ENCODE measurements at places on chromosomes 3 and 15.

DNA sequence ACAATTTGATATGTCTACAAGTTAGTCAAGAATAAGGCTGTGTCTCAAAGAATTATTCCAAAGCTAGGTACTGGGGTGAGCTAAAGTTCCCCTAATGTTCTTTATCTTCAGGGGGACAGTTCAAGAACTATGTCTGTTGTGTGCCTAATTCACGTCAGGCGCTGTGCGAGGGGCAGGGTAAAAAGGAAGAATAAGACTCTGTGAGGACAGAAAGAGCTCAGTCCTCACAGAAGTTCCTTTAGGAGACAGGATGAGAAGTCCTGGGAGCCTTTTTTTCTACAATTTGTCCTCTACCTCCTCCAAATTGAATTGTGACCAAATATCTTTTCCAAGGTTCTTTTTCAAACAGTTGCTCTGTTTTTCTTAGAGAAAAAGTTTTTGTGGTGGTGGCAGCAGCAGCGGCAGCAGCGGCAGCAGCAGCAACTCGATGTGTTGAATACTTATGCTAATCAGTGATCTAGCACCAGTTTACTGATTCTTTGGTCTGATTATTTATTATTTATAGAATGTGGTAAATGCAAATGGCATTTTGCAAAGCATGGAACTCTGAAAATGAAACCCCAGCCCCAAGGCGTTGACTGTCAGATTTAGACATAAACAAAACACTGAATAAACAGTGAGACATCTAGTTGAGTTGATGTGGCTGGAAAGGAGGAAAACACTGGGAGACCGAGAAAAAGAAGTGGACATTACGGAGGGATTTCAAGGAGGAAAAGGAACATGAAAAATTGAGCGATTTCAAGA lies 88.6 kb downstream of the GTPBP8 start:
- DNase-seq: no peak

DNA sequence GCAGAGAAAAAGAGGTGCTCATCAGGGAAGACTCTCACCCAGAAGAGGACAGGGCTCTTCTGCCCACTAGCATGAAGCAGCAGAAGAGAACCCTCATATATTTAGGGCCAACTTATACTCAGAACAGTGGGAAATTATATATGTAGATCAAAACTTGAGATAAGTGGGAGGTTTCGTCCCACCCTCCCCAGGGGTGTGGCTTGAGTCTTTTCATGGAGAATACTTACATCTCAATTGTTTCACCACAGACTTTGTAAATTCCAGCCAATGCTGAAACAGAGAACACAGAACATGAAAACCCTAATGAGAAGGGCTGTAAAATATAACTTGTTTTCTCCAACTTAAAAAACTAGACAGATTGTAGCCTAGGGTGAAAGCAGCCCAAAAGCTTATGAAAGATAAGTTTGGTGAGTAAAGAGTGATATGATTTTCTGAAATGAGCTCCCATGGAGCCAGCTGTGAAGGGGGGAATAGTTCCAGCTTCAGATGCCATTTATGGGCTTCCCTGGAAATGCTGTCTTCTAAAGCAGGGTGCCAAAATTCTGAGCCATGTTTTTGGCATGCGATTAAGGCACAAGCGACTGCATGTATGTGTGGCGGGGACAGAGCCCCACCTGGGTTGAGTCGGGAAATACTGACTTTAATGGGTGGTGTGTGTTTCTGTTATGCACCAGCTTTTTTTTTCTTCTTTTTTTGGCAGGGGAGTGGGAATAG lies 92.9 kb downstream of the WDR76 start:
- DNase-seq: no peak

DNA sequence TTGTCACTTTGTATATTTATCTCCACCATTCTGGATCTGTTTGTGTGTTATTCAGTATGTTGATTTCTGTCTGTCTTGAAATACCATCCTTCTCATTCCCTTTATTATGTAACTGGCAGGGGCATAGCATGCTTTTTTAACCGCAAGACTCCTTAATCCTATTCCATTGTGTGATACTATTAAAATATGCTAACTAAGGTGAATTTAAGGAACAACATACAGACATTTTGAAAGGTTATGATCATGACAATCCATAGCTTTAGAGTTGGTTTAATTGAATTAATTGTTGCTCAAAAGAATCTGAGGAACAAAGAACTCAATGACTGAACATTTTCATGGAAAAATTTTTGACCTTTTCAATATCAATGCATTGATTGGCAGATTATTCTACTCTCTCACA lies 677.3 kb upstream of the ROBO1 start:
- DNase-seq: no peak

DNA sequence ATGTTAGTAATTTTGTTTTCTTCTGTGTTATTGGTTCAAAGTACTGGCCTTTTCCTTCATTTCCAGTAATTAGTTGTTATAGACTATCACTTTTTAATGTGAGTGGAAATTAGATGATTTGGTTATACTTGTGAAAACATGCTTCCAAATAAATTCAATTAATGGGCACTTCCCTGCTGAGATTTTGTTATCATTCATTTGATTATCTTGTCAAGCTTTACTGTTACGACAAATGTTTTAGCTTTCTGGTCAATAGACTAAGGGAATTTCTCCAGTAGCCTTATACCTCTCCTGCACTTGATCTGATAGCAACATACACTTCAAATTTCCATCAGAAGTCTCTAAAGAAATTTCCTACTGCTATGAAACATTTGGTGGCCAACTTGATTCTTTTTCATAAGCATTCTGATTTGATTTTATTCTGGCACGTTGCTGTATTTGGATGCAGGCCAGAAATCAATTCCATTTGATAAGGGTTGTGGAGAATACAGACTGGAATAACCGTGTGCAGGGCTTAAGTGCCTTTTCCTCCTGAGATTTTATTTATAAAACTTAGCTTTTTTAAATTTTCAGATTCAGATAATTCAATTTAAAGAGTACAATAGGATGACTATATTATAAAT lies 573.8 kb upstream of the NAALADL2 start:
- no peak for DNase-seq

DNA sequence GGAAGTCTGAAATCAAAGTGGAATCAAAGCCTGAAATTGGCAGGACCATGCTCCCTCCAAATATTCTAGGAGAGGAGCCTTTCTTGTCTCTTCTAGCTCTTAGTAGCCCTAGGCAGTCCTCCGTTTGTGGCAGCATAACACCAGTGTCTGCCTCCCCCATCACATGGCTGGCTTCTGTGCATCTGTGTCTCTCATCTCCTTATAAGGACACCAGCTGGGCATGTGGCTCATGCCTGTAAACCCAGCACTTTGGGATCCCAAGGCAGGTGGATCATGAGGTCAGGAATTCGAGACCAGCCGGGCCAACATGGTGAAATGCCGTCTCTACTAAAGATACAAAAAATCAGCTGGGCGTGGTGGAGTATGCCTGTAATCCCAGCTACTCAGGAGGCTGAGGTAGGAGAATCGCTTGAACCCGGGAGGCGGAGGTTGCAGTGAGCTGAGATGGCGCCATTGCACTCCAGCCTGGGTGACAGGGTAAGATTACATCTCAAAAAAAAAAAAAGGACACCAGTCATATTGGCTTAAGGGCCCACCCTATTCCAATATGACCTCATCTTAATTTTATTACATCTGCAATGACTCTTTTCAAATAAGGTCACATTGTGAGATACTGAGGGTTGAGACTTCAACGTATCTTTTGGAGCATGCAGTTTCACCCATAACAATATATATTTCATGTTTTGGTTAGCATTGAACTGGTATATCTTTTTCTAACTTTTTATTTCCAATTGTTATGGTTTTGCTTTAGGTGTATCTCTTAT lies 148.0 kb upstream of the TPM1 start:
- DNase-seq: no peak

GRCh38 chr15:48144889-48145288 lies 24.1 kb downstream of the SLC24A5 start:
- no peak for DNase-seq

DNA sequence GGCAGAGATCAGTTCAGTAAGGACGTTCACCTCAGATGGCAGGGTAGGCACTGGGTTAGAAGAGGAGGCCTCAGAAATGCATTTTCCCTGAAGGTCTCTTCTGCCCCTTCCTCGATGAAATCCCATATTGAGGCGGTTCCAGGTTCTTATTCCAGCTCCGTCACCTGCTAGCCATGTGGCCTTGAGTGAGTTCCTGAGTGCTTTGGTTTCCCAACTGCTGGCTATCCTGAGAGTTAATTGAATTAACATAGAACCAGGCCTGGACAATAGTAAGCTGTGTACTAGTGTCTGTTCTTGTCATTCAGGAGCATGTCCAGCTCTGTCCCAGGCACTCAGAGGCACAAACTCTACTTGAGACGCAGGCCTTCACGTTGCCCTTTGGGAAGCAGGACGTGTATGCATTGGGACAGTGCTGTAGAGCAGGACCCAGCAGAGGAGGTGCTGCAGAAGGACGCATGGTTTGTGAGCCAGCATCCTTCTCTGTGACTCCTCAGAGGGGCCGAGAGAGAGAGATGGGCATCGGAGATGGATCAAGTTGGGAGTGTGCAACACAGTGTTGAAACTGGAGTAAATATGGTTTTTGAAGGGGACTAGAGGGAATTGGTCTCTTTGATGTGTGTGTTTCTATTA lies 114.2 kb downstream of the ASB7 start:
- DNase-seq: no peak

- DNase-seq: no peak
Measured at GRCh38 chr15:74328331-74329056, 39.0 kb downstream of the CYP11A1 start.

GRCh38 chr3:158908187-158908734 lies 106.4 kb downstream of the MFSD1 start:
- no peak for DNase-seq

GRCh38 chr15:75460646-75461045 lies 9.2 kb upstream of the SIN3A start:
- DNase-seq: no peak

DNA sequence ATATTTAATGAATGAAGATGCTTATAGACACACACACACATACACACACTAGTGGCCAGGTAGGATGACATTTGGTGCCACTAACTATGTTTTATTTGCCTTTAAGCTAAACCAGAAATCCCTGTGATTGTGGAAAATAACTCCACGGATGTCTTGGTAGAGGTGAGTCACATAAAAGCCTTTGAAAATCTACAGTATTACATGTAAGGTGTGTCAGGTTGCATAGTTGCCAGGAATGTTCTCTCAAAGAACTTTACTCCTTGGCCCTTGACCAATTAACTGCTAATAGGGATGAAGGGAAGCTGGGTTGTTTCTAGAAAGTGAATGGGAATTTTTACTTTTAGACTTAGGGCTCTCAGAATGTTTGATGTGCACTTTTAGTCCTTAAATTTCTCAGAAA lies 9.9 kb downstream of the ZBED2 start:
- no peak for DNase-seq

DNA sequence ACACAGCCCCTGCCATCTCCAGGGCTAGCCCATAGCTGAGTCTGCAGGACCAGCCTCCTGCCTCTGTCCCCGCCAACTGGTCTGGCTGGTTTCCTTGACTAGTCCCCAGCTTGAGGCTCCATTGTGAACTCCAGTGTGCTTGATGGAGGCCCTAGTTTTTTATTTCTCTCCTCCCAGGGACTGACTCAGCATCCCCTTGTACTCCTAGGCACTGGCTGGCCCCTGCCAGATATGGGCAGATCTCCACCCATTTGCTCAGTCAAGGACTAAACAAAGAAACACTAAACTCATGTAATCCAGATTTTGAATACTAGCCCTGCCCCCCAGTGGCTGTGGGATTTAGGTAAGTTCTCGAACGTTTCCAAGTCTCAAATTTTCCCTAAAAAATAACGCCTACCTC lies 415.4 kb upstream of the RORA start:
- DNase-seq: no peak

Measured in CD4-positive, alpha-beta T cell treated with Interleukin-6 for 4 hours (primary cell).